ENCODE measurements at places on chromosomes 5 and 9.

- DNase-seq: no peak
Measured at GRCh38 chr9:129995409-129996160, 47.4 kb downstream of the FNBP1 start.

GRCh38 chr9:129900263-129901027 is 65.2 kb downstream of the USP20 start:
- DNase-seq: no peak

- no peak for DNase-seq
Measured at GRCh38 chr9:101848485-101848919, 110.1 kb upstream of the GRIN3A start.

- no peak for DNase-seq
Measured at GRCh38 chr5:1010641-1011046, 2.0 kb downstream of the NKD2 start.
